ENCODE measurements at places on chromosomes 5 and 9.

- no peak for DNase-seq
Measured at GRCh38 chr9:119278171-119278570, 91.1 kb downstream of the BRINP1 start.

- DNase-seq, result no peak
Measured at GRCh38 chr5:172582940-172583339, 58.1 kb upstream of the NEURL1B start.

DNA sequence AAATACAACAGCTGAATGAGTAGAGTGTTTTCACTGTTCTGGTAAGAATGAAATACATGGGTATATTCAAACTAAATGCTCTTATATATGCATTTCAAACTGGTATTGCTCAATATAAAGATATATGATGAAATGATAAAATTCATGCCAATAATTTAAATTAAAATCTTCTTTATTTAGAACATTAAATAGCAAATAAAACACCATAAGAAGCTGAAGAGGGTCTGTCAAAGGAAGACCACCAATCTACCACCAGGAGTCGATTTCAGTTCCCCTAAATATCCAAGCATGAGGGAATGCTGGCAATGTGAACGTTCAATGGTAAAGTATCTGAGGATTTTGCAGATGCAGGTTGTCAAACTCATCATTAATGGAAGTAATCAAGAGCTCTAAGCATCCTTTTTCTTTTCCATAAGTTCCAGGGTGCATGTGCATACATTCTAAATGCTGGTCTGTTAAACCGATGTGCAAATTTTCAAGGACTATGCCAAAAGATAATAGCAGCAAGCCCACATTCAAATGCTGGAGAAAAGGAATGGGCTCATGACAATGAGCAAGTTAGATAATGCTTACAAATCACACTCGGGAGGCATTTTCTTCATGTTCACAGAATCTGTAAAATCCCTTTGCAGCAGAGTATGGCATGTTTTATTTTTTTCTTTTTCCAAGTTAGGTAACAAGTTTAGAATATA is 118.8 kb upstream of the MTAP start:
- DNase-seq, result no peak

DNA sequence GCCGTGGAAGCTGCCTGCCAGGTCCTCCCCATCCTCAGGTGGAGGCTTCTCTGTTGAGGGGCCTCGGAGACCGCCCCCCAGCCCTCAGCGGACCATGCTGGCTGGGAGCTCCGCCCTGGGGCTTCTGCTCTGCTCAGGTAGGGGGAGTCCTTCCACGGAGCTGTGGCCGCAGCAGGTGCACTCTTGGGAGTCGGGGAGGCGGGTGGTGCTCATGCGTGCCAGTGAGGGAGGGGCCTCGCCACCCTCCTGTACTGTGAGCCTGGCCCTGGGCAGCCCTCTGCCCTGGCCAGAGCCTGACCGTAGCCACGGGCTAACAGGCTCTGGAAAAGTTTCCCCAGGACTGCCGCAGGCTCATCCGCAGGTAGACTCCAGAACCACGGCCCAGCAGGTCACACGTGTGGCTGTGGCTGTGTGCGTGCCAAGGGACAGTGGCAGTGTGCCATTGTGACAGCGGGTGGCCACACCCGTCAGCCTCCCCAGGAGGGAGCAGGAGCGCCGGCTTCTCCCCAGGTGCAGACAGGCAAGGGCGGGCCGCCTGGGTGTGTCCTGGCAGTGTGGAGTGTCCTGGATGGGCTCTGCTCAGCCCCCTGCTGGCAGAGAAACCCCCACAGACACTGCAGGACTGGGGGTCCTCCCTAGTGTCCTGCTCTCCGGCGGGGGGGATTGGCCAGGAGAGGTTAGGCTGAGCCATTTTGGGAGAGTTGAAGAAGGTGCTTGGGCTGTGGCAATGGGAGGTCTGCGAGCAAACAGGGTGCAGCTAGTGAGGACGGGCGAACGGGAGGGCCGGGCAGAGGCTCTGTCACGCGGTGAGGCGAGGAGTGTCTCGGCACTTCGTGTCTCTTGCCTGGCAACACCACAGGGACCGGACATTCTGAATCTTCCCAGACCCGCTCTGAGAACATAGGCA is 29.5 kb downstream of the TPPP start:
- DNase-seq, result no peak

- DNase-seq, result no peak
Measured at GRCh38 chr5:80010754-80011392, 19.8 kb upstream of the MTX3 start.

DNA sequence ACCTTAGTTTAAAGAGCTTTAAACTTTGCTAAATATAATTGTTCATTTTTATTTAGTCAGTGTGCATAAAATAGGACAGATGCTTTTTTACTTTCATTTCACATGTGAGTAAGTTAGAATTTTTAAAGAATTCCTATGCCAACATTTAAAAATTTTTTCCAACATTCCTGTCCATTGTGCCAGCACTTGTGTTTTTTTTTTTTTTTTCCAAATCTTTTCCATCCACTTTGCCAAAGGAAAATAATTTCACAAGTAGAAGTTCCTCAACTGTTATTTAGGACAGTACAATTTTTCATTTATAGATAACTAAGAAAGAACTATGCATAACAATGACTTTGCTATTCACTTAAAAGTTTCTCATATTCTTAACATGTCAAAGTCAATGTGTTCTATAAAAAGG is 189.5 kb downstream of the ADAMTS6 start:
- DNase-seq, result no peak

DNA sequence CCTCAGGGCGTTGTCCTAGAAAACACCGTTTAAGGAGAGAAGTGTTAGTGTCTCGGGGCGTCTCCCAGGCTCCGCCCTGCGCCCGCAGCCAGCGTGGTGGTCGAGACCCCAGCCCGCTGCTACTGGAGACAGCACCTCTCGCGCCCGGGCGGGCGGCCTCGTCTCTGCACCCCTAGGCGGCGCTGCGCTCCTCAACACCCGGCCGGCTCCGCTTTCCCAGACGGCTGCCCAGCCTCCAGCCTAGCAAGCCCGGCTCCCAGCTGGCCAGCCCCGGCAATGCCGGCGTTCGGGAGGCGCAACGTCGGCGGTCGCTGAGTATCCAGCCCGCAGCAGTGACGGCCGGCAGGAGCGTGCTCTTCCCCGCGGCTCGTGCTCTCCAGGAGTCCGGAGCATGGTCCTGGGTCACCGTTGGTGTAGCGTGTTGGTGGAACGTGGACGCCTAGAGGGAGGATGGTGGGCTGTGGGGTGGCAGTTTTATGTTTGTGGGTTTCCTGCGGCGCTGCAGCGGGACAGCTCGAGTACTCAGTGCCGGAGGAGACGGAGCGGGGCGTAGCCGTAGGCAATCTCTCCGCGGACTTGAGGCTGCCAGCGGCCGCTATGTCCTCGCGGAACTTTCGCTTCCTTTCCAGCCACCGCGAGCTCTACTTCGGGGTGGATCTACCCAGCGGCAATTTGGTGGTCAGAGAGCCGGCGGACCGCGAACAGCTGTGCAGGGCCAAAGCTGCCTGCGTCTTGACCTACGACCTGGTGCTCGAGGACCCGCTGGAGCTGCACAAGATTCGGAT is 536 bp downstream of the PCDHAC1 start:
- DNase-seq, result no peak

DNA sequence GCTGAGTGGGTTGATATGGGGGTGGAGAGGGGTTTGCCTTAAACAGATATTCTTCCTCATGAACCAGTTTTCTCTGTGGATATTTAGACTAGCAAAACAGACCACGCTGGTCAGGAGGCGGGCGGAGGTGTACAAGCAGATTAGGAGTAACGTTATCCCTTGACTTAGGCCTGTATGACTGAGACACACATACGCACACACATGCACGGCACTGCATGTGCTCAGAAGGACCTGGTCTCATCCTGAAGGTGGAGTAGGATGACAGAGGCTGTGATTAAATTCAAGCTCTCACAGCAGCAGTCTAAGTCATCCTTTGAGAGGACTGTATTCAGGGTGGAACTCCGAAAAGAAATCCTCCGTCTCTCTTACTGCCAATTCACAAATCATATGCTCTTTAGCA is 209.7 kb downstream of the DIRAS2 start:
- no peak for DNase-seq

DNA sequence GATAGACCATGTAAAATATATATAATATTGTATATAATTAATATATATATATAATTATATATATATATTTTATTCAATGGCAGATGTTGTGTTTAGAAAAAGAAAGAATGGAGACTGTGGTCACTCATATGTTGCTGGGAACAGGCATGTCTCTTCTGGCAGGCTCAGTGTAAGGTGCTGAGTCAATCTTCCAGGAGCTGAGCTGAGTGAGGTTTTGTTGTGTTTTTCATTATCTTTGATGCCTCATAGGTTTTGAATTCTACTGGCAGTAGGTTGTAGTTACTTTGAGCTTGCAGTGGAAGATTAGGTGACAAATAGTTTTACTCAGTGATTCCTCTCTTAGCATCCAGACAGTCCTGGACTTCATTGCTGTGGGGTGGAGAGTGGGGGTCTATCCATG is 561.3 kb downstream of the IRX1 start:
- no peak for DNase-seq

DNA sequence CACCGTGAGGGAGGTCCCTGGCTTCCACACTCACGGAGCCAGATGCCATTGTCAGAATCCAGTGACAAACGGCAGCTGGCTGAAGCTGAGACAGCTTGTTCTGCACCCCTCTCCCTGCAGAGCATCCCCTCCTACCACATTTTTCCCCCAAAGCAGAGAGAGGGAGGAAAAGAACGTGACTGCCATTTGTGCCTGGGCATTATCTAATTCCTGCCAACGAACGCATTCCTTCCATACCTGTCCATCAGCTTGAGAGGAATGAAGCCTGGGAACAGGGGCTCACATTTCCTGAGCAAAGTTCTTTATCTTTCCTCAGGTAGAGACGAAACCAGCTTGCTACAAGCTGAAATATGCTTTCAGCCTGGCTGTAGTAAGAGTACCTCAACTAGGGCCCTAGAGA is 175.4 kb downstream of the SLIT3 start:
- DNase-seq, result no peak

DNA sequence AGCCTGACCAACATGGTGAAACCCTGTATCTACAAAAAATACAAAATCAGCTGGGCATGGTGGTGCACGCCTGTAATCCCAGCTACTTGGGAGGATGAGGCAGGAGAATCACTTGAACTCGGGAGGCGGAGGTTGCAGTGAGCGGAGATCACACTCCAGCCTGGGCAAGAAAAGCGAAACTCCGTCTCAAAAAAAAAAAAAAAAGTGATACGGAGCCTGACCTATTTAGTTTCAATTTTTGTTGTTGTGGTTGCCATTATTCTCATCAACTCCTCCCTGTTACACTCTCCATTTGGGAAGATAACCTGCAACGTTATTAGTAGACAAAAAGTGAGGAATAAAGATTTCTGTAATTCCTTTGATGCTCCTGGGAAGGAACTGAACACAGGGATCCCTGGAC is 1.3 kb downstream of the STOM start:
- DNase-seq, result no peak

DNA sequence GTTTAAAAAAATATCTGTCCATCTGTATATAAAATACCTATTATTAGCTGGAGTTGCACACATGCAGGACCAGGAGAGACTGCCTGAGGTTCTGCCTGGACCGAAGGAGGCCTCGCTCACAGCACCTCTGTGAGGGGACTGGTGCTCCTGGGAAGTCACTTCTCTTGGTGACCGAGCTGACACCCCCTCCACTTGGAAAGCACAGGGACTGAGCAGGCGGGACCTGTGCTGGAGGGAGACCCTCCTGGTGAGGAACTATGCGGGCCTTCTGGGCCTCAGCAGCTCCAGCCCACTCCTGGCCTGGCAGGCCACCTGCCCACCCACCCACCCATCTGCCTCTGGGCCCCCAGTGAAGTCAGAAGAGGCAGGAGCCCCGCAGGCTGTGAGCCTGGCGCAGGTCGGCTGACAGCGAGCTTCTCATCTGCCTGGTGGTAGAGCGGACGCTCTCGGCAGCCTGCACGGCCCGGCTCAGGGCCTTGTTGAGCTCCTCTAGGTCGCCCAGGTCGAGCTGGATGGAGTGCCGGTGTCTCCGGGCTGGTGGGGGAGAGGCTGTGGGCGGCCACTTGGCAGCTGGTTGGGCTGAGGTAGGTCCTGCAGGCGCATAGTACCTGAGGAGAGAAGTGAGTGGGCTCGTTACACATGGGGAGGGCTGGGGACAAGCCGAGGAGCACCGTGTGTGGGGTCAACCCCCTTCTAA is 7.2 kb downstream of the ORM2 start:
- DNase-seq, result no peak

- no peak for DNase-seq
Measured at GRCh38 chr9:131747352-131747751, 7.5 kb upstream of the RAPGEF1 start.

DNA sequence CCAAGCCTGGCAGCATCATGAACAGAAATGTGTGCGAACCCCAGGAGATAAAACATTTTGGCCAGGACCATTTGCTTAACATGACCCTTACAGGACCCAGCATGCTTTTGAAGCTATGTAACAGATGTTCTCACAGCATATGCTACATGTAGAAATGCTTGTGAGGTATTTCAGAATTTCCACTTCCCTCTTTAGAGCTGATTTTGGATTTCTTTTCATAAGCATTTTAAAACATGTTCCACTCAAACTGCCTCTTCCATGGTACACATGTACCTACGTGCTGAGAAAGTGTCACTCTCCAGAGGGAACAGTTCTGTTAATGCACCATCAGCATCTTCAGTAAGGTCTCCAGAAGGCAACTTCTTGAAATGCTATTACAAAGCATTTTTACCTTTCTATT is 15.7 kb upstream of the TSSK1B start:
- DNase-seq, result no peak

- DNase-seq, result no peak
Measured at GRCh38 chr5:149829954-149830353, 99.8 kb downstream of the PPARGC1B start.
